ENCODE measurements at places on chromosomes 6 and 20.

DNA sequence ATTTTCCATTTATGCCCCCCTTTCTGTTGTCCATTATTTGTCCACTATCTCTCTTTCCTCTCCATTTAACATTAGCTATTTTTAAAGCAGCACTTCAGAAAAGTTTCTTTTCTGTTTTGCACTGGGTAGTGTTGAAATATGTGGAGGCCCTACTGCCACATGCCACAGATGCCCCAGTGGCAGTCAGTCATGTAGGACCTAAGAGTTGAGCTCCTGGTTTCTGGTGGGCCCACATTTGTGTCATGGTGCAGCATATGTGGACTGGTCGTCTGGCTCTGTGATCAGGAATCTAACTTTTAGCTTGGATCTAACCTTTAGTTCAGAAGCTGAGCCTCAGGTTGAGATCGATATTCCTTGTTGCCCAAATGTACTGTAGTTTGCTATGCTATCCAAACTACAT lies 54.8 kb downstream of the HFE start:
- DNase-seq: no peak

GRCh38 chr6:2970753-2971419 lies 481 bp downstream of the SERPINB6 start:
- DNase-seq: peak; percentile 13

DNA sequence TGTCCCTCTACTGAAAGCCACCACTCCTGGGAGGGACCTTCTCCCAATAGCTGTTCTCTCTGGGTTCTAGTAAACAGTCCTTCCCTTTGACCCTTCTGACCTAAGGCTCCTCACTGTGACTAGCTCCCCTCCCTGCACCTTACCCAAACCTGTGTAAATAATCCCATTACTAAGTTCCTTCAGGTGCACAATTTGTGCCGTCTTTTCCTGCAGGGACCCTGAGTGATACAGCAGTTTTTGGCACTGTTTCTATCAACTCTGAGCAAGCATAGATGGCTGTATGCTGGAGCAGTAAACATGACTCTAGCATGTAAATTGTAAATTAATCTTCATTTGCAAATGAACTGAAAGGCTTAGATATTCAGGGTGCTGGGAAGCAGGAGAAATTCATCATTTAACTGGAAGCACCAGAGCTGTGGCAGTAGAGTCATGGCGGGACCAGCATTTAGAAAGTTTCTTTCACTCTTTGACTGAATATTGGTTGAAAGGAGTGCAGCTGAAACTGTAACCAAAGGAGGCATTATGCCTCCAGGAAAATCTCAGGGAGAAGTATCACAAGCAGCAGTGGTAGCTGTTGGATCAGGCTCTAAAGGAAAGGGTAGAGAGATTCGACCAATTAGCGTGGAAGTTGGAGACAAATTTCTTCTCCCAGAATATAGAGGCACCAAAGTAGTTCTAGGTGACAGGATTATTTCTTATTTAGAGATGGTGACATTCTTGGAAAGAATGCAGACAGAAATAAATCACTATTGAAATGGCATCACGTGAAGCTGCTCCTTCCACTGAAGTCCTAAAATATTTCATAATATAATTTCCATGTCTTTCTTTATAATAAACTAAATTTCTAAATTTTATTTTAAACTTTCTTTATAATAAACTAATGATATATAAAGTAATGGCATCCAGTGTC lies 117.8 kb downstream of the TCP11 start:
- no peak for DNase-seq

- no peak for DNase-seq
Observed at GRCh38 chr6:150902142-150902776, 36.8 kb downstream of the MTHFD1L start.

Measured in stimulated activated CD4-positive, alpha-beta T cell treated with anti-CD3 and anti-CD28 coated beads, Interleukin-15, amount 100 ng/mL, for 48 hours (primary cell).